ENCODE measurements at places on chromosomes 2 and 18. TPM values are rescaled to one million over a fixed set of nuclear protein-coding genes. Genes with fewer than 3 reads are reported as not detected.

GRCh38 chr2:149903626-149904025, 316.1 kb upstream of the MMADHC start:
- H3K4me1 ChIP-seq, result peaks cover 13% of the 10 kb centered on the region
- H3K27ac ChIP-seq, result no peak overlapping the region
- H3K36me3 ChIP-seq, result no peaks in the 10 kb centered on the region
- DNase-seq, result no peak

DNA sequence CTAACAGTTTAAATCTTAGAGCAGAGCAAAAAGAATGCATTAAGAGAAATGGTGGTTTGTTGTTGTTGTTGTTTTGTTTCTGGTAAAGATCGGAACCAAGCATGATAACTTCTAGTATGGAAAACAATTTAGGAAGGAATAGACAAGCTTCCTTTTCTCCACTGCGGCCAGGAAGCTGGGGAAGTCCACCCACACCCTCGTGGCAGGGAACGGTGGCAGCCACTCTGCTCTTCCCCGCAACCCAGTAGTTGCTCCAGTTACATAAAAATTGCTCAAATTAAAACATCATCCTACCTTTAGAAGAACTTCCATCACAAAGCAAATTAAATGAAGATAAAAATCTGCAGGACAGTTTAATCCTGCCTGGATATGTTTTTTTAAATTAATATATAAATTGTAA, 113.0 kb downstream of the RBMS1 start:
- no peak for DNase-seq
- H3K27me3 ChIP-seq, result no peaks in the 10 kb centered on the region
- peaks cover 84% of the 10 kb centered on the region for H3K4me1 ChIP-seq

- no peaks in the 10 kb centered on the region for H3K4me1 ChIP-seq
- DNase-seq, result peak; percentile 60
- H3K27me3 ChIP-seq, result no peaks in the 10 kb centered on the region
- peaks cover 4% of the 10 kb centered on the region for H3K36me3 ChIP-seq
- no peak overlapping the region for H3K27ac ChIP-seq
Measured at GRCh38 chr2:240631548-240632305, 6.4 kb downstream of the GPR35 start.

DNA sequence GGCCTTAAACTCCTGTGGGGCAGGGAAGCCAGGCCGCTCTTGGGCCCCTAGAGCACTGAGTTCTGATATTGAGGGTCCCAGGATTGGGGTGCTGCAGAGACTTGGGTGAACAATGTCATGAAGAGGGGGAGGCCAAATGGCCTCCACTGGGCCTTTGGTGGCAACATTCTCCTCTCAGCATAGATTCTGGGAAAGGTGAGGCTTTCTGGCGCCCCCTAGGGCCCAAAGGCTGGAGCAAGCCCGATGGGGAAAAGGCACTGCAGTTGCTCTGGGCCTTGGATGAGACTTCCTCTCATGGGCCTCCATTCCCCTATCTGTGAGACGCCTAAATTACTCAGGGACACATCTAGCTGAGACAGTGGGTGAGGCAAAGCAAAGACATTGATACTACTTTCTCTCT, 84.8 kb downstream of the ACAA2 start:
- no peaks in the 10 kb centered on the region for H3K27me3 ChIP-seq
- H3K36me3 ChIP-seq, result no peaks in the 10 kb centered on the region
- DNase-seq, result no peak
- peaks cover 33% of the 10 kb centered on the region for H3K4me1 ChIP-seq
- no peak overlapping the region for H3K4me3 ChIP-seq
- H3K27ac ChIP-seq, result no peak overlapping the region

GRCh38 chr18:77003316-77003715, 129.3 kb downstream of the MBP start:
- H3K27ac ChIP-seq, result no peak overlapping the region
- no peaks in the 10 kb centered on the region for H3K27me3 ChIP-seq
- H3K36me3 ChIP-seq, result no peaks in the 10 kb centered on the region
- peaks cover 11% of the 10 kb centered on the region for H3K4me1 ChIP-seq
- no peak overlapping the region for H3K4me3 ChIP-seq

RESP18 gene
- total RNA-seq, result not detected

ZNF396 gene
- total RNA-seq, result 1.4 TPM

All from chondrocyte (in vitro differentiated cells).